ENCODE measurements at places on chromosomes 3 and 15.

DNA sequence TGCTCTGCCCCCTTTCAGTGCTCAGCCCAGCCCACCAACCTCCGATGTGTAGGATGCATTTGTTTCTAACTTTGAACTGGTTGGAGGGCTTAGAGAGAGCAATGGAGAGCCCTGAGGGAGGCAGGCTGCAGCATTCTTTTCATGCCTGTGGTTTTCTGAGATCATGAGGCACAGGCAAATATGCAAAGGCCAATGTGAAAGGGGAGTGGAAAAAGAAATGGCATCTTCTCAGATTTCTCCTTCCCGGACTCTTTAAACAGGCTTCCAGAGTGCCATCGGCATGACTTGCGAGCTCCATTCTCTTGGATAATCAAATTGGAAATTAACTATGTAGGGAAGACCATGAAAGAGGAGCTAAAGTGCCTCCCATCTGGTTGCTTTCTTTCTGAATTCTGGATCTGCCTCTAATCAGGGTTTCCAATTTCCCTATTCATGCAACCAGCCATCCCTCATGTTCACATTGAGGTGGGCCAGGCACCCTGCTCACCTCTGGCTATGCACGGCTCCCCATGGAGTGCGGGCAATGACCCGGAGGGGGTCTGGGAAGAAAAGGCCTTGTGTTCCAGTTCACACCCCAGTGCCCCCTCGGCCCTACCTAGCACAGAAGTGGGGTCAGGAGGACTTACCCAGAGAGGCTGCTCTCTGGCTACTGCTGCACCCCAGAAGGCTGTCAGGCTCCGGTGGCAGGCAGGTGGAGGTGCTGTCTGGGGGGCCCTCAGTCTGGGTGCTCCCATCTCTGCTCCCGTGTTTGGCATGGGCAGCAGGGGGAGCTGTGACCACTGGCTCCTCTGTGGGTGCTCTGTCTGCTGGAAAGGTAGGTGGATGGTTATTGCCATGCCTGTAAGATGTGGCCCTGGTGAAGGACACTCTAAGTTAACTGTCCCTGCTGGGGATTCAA is 16.1 kb downstream of the AMOTL2 start:
- DNase-seq = no peak

- DNase-seq = no peak
These were observed at the start of gene ADAMTS7 for GRCh38 chr15:78811124-78811824. TSS of gene ADAMTS7 (minus strand) at chr15:78811464. CDS start at chr15:78811220, 244 bp downstream.

DNA sequence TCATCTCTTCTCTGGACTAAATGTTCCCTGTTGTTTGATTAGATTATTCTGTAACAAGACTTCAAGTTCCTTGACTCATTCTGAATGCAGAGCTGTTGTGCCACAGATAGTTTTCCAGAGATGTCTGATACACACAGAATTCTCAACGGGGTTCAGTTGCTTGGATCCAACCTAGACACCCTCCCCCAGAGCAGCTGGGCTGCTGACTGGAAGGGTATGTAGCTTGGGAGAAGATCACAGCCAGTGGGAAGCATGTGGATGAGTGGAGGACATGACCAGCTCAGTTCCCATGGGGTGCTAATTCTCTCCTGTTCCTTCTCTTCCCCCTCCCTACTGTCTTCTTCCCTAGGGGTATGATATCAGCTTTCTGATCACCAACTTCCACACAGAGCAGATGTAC is 6.6 kb upstream of the TTLL3 start:
- no peak for DNase-seq

GRCh38 chr3:126995926-126996512 is 13.1 kb downstream of the PLXNA1 start:
- DNase-seq = no peak

- no peak for DNase-seq
These were observed 183.6 kb downstream of the KCNH8 start for GRCh38 chr3:19331931-19332330.

DNA sequence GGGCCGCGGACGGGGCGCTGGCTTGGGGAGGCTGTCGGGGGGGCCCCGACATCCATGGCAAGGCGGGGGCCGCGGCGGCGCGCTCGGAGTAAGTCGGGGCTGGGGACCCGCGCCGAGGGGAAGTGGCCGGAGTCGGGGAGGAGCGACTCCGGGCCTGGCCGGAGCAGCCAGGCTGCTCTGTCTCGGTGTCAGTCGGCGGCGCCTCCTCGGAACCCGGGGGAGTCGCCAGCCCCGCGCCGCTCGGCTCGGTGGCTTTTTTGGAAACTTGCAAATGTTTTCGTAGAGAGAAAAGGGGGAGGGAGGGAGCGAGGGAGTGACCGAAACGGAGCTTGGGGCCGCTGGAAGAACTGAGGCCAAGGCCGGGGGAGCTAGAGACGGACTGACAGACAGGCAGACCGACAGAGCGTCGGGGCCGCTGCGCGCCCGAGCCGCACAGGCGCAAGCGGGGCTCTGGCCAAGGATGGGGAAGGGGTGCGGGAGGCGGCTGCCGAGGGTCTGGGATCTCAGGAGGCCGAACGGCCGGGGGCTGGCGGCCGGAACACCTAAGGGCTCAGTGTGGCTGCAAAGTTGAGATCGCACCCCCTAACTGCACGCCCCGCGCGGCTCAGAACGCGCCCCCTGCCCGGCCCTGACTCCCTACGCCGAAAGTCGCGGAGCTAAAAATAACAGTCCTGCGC is 5.0 kb downstream of the PTH1R start:
- DNase-seq = no peak

GRCh38 chr3:172918165-172918564 is 167.6 kb downstream of the ECT2 start:
- DNase-seq = no peak

- DNase-seq = no peak
These were observed 1.7 kb upstream of the POC1A start for GRCh38 chr3:52155912-52156311.

GRCh38 chr3:25033407-25034029 is 394.5 kb upstream of the RARB start:
- no peak for DNase-seq

DNA sequence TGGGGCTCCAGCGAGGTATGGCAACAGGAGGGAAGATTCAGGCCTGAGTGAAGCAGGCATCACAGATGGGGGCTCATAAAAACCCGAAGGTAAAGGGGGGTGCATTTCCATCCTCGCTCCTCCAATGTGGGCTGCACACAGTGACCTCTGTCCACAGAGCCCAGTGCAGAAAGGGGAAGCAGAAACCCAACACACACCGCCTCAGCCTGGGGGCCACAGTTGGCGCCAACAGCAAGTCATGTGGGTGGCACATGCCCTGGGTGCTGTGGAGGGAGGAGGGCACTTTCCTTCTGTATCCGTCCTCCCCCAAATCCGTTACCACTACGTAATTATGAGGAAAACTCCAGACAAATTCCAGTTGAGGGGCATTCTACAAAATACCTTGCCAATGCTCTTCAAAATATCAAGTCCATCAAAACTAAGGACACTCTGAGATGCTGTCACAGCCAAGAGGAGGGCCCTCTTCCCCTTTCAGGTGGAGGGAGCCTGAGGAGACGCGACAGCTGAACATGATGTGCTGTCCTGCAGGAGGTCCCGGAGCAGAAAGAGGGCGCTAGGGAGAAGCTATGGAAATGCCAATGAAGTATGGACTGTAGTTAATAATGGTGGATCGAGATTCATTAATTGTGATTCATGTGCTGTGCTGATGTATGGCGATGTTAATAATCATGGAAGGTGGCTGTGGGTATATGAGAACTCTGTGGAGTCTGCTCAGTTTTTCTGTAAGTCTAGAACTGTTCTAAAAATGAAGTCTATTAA is 16.4 kb downstream of the APBA2 start:
- no peak for DNase-seq

GRCh38 chr3:18438586-18438985 is 13.4 kb upstream of the SATB1 start:
- DNase-seq = no peak

DNA sequence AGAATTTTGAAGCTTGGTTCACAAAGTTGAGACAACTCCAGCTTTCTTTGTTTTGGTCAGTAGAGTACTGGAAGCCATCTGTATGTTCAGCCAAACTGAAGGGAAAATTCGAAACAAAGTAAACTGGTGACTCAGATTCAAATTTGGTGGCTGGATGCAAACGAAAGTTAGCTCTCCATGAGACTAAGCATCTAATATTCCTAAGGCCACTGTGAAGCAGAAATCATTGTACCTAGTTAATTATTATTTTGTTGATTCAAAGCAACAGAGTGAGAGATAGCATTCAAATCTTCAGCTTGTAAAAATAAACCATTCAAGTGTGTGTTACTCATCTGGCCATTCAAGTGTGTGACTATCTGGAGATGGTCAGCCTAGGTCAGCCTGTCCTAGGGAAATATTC is 42.1 kb downstream of the NR2F2 start:
- DNase-seq = no peak

GRCh38 chr15:58546635-58547627 is 115.1 kb downstream of the LIPC start:
- DNase-seq = no peak

DNA sequence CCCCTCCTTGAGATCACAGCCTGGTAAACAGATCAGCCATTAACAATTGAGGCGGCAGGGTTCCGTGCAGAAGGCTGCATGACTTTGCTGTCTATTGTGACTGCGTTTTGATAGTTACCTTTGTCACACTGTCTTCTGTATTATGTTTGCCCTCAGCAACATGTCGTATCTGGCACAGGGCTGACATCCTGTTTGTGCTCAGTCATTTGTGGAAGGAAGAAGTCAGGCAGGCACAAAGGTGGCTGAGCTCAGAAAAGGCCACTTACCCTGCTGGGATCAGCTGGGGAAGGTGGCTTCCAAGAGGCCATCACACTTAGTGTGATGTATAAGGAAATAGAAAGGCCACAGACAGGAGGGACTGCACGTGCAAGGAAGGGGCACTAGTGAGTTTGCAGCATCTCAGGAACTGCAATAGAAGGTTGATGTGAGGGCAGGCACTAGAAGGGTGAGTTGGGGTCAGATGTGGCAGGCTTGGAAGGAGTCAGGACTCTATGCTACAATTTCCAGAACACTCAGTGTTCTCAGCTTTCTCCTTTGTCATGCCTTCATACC is 13.4 kb downstream of the PML start:
- no peak for DNase-seq

DNA sequence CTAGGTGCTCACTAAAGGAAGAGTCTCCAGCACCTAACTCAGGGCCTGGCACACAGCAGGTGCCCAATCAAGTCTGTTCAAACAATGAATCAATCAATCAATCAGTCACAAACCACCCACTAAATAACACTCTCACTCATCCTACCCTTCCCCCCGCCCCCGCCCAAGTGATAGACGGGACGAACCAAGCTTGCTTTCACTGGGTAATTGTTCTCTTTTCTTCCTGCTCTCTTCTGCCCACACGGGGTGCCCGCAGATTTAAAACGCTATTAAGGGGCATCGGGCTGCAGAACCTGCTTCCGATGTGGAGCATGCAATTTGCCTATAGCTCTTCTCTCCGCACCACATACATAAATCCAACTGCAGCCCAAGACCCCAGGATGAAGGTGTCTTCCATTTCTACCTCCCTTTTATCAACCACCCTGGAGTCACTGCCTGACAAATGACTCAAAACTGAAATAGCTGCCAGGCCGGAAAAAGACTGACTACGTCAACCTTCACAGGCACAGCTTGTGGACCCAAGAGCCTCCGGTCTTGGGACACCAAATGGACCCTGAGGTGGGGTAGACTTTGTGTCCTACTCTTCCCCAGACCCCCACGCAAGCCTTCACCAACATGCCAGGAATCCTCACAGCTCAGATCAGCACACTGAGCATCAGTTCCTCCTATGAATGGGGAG is 1.7 kb downstream of the KLHL25 start:
- no peak for DNase-seq

DNA sequence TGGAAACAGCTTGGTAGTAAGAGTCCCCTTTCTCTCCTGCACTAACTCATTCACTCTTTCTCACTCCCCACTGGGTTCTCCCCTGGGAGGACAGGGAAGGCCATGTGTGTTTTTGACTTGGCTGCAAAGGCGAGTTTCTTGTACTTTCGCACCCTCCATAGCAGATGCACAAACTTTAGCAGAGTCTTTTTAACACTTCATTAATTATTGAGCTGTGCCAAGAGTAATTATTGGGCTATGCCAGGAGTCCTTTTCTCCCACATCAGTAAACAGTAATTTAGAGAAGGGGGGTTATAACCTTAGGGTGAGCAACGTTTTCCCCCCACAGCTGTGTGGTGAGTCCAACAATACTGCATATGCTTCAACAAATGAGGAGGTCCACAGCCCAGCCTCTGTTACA is 224.4 kb upstream of the ATP11B start:
- no peak for DNase-seq

GRCh38 chr15:62914461-62915079 is 128.0 kb upstream of the TPM1 start:
- no peak for DNase-seq

DNA sequence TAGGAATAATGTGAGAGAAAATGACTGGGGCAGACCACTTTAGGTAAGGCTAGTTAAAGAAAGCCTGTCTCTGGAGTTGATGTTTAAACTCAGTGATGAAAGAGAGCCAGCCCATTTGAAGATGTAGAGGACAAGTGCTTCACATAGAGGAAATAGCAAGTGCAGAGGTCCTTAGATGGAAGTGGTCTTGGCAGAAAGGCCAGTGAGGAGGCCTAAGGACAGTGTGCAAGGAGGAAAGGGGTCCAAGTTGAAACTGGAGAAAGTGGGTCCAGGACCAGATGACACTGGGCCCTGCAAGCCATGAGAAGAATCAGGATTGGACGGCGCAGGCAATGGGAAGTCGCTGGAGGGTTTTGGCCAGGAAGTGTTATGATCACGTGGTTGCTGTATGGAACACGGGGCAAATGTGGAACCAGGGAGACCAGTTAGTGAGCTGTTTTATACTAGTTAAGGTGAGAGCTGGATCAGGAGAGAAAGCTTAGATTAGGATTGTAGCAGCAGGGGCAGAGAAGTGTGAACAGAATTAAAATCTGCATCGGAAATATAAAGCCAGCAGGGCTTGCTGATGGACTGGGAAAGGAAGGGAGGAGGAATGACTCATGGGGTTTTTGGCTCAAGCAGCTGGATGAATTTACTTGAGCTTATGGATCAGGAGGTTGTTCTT is 48.0 kb upstream of the SCAANT1 start:
- no peak for DNase-seq

GRCh38 chr3:158443632-158444031 is 127.4 kb upstream of the MLF1 start:
- no peak for DNase-seq

- DNase-seq = no peak
These were observed 41.4 kb downstream of the DNASE1L3 start for GRCh38 chr3:58169371-58169770.

DNA sequence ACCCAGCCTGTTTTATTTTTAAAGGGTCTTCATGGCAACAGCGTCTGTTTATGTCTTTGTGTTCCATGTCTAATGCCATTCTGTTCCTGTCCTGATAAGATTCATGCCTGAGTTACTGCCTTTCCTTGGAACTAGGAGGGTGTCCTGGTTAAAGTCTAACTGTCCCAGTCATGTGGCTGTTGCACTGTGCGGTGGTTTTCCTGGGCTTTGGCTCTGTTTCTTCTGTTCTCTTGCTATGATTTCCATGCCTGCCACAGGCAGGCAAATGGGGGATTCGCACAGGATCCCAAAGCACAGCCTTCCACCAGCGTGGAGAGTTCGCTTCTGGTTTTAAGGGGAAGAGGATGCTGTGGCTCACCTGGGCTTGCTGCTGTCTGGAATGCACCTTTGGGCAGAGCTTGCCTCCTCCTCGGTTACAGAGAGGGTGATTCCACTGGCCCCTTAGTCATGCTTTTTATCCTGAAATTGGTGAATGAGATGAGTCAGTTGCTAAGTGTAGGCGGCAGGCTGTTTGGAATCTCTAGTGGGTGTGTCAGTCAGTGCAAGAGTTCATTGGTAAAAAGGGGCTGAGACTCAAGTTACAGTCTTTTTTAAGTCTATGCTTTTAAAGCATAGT is 86.8 kb downstream of the CCK start:
- no peak for DNase-seq

GRCh38 chr3:175094344-175094743 is 235.2 kb downstream of the NAALADL2 start:
- no peak for DNase-seq

GRCh38 chr3:156811089-156811862 is 14.9 kb upstream of the LEKR1 start:
- DNase-seq = no peak

Data from omental fat pad (tissue), 4 donors.